ENCODE measurements at places on chromosomes 3 and 15. TPM values are rescaled to one million over a fixed set of nuclear protein-coding genes. Genes with fewer than 3 reads are reported as not detected.

Gene SOX2
- not detected for total RNA-seq

Gene SIN3A
- 14.6 TPM for total RNA-seq

Gene ESYT3
- not detected for total RNA-seq

Gene DHFR2
- 1.9 TPM for total RNA-seq

Gene PPP4R2
- total RNA-seq = 86.8 TPM

Gene TAGLN3
- total RNA-seq = not detected

Gene SERINC4
- total RNA-seq = not detected

Gene EOMES
- total RNA-seq = not detected

Gene CA12
- total RNA-seq = 0.65 TPM

Gene STXBP5L
- not detected for total RNA-seq

Gene RLBP1
- total RNA-seq = not detected

Gene MYZAP
- total RNA-seq = 22.6 TPM

Gene TSPAN3
- 482 TPM for total RNA-seq

Gene SNTN
- total RNA-seq = not detected

Gene GPR62
- under 0.01 TPM for total RNA-seq

Gene SUMF1
- total RNA-seq = 77.6 TPM

Gene DNAJA4
- 5.2 TPM for total RNA-seq

Gene NMB
- 5.5 TPM for total RNA-seq

Gene TXNRD3
- total RNA-seq = 8.4 TPM

Gene SMCO1
- total RNA-seq = not detected

Gene MITF
- total RNA-seq = 2.3 TPM

Gene OR5K2
- not detected for total RNA-seq

Gene IQCF5
- total RNA-seq = not detected

Gene FBXO40
- under 0.01 TPM for total RNA-seq

Gene TNFAIP8L3
- 10.2 TPM for total RNA-seq

Gene GOLIM4
- 46.4 TPM for total RNA-seq

Gene TADA3
- 32.7 TPM for total RNA-seq

Gene STX19
- not detected for total RNA-seq

Gene SLC6A1
- not detected for total RNA-seq

Gene GRIP2
- not detected for total RNA-seq

Gene LYZL4
- total RNA-seq = not detected

Gene GOLGA6L7
- total RNA-seq = not detected

Gene ITPKA
- 0.65 TPM for total RNA-seq

Gene GRK7
- not detected for total RNA-seq

Gene HCLS1
- total RNA-seq = 55.2 TPM

Gene ZNF502
- 3.6 TPM for total RNA-seq

Gene NAALADL2
- total RNA-seq = 1.5 TPM

Gene GOLGA8H
- total RNA-seq = 2.3 TPM

All from epithelial cell of umbilical artery (primary cell).